ENCODE measurements at places on chromosomes 1 and 21. TPM values are rescaled to one million over a fixed set of nuclear protein-coding genes. Genes with fewer than 3 reads are reported as not detected.

Gene FAM151A
- 0.26 TPM for total RNA-seq

Gene GJB4
- 0.17 TPM for total RNA-seq

Gene PLA2G2D
- total RNA-seq: not detected

Gene NKAIN1
- total RNA-seq: 0.95 TPM

Gene TEX35
- total RNA-seq: 0.09 TPM
